ENCODE measurements at places on chromosomes 1 and 21.
A peak's percentile ranks its signal among the peaks of the same experiment; 100 is the strongest.

- peak; percentile 71 for DNase-seq
Measured at GRCh38 chr1:240803151-240803550, 191.2 kb upstream of the GREM2 start.

- DNase-seq: no peak
Measured at GRCh38 chr21:42653231-42654061, at the start of gene PDE9A. TSS of gene PDE9A (plus strand) at chr21:42653621. CDS start at chr21:42653815, 194 bp downstream.

DNA sequence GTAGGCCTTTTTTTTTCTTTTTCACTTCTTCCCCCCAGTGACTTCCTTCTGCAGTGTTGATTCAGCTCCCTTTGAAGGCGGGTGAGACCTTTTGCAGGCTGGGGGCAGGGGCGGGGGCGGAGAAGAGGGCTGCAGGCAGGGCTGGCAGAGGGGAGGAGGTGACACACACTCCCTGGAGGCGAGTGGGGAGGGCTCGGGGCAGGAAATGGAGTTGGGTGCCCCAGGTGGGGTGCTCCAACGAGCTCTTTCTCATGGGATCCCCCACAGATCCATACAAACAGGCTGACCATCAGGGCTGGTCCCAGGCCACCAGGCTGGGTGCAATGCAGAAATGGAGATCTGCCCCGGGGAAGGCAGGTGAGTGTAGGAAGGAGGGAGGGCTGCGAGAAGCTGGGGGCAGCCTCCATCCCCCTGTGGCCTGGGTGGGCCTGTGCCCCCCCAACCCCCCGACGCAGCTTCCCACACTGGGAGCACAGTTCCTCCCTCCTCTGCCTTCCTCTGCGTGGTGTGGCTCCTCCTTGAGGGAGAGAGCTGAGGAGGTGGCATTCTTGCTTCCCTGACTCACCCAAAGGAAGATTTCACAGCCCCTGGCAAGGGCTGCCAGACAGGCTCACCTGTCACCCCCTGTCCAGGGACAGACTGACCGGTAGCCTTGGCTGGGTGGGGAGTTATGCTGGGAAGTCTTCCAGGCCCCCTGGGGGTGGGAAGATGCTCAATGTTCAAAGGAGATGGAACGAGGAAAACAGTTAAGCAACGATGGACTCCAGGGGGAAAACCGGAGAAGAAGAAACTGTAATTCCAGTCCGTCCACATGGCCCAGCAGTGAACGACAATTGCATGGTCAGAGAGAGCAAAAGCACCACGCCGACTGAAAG, 7.1 kb upstream of the ITGB2 start:
- peak; percentile 61 for DNase-seq

DNA sequence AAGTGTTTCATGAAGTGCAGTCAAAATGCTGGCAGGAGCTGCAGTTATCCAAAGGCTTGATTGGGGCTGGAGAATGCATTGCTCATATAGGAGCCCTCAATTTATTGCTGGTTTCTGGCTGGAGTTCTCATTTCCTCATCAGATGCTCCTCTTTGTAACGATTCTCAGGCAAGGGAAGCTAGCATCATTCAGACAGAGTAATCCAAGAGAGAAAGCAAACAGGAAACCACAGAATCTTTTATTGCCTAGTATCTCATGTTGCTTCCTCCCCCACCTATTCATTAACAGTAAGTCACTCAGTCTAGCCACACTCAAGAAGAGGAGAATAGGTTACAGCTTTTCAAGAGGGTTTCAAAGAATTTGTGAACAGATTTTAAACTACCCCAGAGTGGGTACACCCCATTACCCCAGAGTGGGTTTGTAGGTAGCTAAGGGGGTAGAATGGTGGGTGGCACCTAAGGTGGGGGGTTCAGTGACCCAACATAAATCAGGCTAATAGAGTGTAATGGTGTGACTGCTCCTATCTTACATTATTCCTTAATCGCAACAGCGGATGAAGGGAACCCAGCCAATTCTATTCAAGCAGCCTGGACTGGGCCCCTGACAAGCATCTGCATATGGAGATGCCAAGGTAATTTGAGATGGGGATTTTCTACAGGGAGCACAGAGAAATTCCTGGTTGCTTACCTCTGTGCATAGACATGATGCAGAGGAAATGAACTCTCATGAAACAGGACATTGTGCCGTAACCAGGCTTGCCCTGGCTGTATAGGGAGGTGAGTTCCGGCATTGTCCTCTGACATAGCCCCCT, 67.1 kb downstream of the KCNJ15 start:
- DNase-seq: peak; percentile 72

- no peak for DNase-seq
Measured at GRCh38 chr1:8662380-8663072, 154.9 kb downstream of the RERE start.

GRCh38 chr1:108046026-108046425, 81.0 kb upstream of the VAV3 start:
- no peak for DNase-seq

DNA sequence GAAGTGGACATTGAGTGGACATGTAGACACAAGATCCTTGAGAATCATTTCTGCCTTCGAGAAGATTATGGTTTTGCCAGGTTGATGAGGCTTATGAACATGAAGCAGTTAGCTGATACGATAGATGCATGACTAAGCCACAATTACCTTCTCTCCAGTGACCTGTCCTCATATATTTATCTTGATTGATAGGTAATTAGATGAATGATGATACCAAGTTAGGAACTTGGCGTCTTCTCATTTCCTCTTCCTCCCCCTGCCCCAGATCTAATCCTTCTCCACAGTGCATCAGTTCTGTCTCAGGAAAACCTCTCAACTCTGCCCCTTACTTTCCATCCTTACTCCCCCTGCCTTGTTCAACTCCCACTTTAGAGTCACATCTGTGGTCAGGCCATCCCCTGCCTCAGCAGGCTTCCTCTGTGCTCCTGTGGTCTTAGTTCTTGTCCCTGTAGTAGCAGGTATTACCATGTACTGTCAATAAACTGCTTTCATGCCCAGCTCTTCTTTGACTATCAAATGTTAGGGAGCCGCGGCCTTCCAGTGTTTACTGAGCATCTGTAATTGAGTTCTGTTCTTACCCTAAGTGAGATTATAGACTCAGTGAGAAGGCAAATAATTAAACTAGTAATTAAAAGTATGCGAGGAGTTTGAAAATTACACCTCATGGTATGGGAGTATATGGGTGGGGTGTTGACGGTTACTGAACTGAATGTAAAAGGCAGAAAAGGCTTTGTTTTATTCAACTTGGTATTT, 5.1 kb downstream of the ST6GALNAC3 start:
- DNase-seq: no peak

- DNase-seq: no peak
Measured at GRCh38 chr1:7623842-7624241, 147.3 kb upstream of the VAMP3 start.

DNA sequence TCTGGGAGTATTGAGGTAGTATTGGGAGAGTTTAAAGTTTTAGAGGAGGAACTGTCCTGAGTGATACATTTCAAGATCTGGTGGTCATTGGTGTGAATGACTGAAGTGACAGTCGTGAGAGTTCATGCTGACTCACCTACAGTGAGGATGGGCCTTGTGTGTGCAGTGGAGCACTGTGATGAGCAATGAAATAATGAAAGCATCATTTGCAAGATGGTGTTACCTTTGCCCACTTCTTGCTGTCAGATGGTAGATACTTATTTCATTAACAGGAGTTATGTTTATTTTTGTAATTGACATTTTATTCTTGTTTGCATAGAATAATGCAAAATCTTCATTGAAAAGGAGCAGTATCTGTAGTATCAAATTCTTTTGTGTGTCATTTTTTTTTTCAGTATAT, 29.0 kb downstream of the POU2F1 start:
- no peak for DNase-seq

GRCh38 chr21:41195311-41195710, 27.4 kb downstream of the BACE2 start:
- no peak for DNase-seq

DNA sequence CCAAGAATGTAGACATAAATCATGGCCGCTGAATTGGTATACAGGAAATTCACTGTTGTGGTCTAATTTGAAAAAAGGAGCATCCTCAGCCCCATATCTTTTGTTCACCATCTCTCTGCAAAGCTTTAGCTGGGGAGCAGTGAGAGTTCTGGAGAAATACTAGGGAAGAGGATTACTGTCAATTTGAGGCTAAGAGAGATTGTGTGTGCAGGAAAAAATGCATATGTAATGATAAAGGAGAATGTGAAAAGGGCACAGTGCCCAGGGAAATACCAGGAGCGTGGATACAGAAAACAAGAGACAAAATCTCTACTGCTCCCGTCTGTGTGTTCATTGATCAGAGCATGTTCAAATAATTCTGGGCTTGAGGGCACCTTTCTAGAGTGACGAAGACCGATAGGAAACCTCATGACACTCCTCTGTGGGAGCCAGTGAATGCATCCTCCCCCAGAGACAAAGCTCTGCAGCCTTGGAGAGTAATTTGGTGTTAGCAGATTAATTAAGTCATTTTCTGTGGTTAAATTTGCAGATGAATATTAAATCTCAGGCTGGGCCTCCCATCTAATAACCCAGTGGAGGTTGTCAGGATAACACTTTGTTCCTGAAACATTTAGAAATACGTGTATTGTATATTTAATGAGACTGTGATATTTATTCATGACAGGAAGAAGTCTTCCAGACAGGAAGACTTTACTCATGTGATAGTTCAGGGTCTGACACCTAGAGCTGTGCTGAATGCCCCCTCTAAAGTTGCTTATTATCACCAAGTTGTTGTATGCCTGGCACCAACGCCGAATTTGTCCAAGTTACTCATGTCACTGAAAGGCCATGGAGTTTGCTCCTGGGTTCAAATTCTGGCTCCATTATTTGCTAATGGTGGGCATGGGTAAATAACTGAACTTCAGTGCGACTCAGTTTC, 287.3 kb upstream of the SGIP1 start:
- no peak for DNase-seq

GRCh38 chr1:45302505-45303150, 24.1 kb upstream of the HPDL start:
- DNase-seq: no peak

DNA sequence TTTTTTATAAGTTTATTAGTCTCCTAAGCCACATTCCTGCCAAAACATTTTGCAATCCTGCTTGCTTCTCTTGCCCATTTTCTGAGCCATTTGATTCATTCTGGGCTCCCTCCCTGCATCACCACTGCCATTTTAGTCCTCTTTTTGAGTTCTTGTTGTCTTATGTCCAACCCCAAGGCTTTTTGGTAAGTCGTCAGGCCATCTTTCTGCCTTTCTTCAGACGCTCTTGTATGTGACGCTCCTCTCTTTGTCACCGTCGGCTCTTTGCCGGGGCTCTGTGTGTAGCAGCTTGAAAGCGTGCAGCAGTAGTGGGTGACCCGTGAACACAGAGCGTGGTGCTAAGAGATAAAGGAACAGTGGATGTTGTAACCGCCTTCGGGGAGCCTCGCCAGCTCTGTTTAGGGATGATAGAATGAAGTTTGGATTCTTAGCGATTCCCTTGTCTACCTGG, 14.6 kb downstream of the HUNK start:
- no peak for DNase-seq

DNA sequence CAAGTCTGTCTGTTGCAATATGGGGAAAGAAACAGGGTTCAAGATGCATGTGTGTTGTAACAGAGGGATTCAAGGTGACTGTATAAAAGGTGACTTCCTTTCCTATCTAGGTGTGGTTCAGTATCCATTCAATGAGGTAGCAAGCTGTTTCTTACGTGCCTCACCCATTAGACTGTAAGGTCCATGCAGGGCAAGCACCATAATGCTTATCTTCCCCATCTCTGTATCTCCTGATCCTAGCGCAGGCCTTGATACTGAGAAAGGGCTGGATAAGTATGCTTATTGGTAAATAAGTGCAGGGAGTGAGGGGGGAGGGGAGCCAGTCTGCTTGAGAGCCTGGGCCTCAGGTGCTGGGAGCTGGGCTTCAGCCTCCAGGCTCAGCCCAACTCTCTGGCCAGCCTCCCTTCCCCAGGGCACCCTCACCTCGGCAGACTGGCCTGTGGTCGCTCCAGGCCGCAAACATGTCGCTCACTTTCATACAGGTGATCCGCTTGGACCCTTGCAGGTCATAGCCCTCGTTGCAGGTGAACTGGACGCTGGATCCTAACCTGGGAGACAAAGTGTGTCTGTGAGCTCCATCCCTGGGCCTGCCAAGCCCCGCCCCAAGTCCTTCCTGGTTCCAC, 44.5 kb upstream of the HMGB4 start:
- no peak for DNase-seq

GRCh38 chr1:70061231-70061630, 144.1 kb downstream of the LRRC40 start:
- DNase-seq: no peak

GRCh38 chr1:70112838-70113237, 92.5 kb downstream of the LRRC40 start:
- no peak for DNase-seq

- no peak for DNase-seq
Measured at GRCh38 chr1:29126198-29126597, 2.5 kb upstream of the TMEM200B start.

GRCh38 chr21:19322360-19322759, 918.8 kb upstream of the TMPRSS15 start:
- DNase-seq: no peak

GRCh38 chr1:173616859-173617258, 14.0 kb upstream of the SLC9C2 start:
- no peak for DNase-seq

DNA sequence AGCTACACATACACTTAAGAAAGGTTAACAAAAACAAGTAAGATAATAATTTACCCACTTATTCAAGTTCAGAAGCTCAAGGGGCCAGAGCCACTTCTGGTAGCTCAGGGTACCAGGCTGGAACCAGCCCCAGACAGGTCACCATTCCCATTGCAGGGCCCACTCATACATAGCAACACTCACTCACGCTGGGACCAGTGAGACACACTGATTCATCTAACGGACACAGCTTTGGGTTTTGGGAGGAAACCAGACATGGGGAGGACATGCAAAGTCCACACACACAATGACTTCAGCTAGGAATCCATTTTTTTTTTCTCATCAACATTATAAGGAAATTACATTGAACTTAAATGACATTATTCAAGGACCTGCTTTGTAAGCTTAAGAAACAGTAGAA, 169.1 kb downstream of the ZC3H11B start:
- no peak for DNase-seq

DNA sequence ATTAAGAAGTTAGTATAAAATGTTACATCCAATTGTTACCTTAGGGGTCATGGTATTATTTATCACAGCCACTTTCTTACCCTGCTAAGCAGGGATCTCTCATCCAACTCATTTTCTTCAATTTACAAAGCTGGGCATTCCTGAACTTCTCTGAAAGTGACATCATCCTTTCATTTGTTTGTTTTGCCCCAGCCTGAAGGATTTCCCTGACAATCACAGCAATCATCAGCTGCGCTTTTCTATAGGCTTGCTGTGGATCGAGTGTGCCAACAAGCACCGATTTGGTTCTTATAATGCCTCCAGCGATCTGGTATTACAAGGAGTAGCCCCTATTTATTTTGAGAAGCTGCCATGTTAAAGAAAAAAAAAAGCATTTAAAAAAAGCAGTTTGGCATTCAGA, 240.2 kb downstream of the USH2A start:
- peak; percentile 36 for DNase-seq

DNA sequence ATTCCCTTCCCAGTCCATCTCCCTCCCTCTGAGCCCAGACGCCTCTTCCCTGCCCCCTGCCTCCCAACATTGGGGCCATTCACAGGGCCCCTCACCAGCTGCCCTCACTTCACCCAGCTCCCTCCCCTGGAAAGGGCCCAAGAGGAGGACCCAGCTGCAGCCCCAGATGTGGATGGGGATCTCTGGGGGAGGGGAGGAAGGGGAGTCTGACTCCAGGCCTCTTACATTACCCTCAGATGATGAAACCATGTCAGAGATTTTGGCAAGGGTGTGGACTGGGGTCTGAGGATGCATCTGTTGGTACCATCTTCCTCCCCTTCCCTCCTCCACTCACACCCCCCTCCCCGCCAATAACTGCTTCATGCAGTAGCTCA, 1.1 kb upstream of the KIF21B start:
- no peak for DNase-seq

GRCh38 chr1:9068981-9069325, 482 bp downstream of the SLC2A5 start:
- no peak for DNase-seq
